ENCODE measurements at places on chromosomes 1 and 21.

DNA sequence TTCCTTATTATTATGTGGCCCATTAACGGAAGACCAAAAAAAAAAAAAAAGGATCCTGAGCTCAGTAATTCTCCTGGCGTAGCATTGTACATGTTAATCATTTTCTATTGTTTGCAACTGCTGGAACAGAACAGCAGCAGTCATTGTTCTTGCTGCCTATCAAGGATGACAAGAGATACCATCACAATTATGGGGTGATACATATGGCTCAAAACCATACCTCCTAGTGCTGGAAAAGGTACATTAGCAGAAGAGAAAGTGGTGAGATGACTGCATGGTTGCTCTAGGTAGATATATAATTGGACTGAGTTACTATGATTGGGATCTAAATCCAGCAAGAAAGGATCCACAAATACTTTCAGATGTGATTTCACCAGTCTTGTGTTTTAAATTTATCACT is 13.3 kb upstream of the TLR5 start:
- no peak for DNase-seq

GRCh38 chr1:108695535-108695934 is 3.4 kb downstream of the PRPF38B start:
- no peak for DNase-seq

- no peak for DNase-seq
Observed at GRCh38 chr1:1832820-1833219, 54.5 kb upstream of the NADK start.

- no peak for DNase-seq
Observed at GRCh38 chr1:61184040-61184713, 101.8 kb downstream of the NFIA start.

DNA sequence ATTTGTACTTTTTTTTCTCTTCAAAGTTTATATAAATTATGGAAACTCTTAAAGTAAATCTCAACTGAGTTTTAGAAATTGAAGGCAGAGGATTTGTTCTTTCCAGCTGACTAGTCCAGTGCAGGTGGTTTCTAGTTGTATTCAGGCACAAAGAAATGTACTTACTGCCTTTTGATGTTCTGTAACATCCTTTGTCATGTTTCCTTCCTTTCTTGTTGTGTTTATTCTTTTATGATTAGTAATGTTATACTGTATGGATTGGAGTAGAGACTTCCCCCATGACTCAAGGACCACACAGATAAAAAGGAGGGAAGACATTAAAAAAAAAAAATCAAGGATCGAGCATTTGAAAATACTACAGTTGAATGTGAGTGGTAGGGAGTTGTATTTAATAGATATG is 8.0 kb downstream of the HIPK1 start:
- no peak for DNase-seq

GRCh38 chr1:169327875-169328274 is 39.7 kb downstream of the NME7 start:
- DNase-seq = no peak

DNA sequence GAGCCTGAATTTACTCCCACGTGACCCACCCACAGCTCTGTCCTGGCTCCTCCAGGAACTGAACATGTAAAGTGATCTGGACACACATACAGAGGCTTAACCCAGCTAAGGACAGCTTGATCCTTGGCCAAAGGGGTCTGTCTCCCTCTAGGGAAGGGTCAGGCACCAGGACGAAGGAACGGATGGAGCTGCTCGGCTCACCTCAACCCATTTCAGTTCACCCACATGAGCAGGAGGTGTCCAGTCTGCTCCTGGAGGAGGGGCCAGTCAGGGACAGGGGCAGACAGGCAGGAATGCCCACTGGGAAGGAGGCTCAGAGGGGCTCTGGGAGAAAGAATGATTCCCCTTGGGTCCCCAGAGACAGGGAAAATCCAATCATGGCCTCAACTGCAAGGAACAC is 567.2 kb downstream of the PTPRU start:
- no peak for DNase-seq

- DNase-seq = no peak
Observed at GRCh38 chr21:40118527-40118926, 251.3 kb downstream of the PCP4 start.

DNA sequence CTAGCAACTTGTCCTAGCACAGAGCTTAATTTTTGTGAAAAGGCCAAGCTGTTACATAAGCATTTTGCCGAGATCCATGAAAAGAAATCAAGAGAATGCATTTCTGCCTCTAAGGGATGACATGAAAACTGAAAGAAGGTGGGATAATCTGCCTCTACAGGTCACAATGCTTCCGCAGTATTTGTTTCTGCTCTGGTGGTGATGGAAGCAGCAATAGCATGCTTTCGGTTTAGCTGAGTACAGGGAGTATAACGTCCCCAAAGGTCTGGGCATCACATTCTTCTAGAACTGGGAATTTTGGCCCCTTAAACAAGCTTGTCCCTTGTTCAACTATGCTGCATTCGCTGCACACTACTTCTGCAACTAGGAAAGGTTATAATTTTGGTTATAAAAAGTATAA is 14.4 kb upstream of the MAGI3 start:
- no peak for DNase-seq
